ENCODE measurements at places on chromosomes 2 and 18.
A peak's percentile ranks its signal among the peaks of the same experiment; 100 is the strongest.

DNA sequence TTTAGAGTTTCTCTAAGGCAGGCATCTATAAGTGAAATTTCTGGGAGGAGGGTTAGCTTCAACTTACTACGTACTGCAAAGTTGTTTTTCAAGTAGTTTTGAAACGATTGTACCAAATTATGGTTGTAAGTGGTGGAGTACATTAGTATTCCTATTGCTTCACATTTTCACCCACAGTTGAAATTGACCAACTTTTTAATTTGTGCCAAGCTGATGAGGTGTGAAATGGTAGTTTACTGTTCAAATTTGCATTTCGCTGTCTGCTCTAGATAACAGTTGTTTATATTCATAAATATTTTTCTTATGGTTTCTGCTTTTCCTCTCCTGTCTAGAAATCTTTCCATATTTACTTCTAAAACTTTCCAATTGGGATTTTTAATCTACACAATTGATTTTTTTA lies 18.6 kb downstream of the NPC1 start:
- no peak for ATAC-seq

DNA sequence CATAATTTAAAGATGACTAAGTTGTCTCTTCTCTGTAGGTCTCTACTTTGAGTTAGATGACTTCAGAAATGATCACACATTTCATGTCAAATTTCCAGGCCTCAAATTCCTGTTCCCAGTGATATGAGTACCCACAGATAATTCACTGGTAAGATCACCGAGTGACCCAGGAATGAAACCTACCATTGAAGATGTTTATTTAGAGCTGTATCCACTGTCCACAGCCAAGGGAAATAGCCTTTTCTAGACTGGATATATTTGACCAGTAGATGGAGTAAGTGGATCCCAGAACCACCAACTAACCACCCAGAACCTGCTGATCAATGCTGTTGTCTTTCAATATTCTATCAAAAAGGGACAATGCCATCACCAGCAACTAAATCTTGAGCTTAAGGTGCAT lies 238.8 kb downstream of the SLC8A1 start:
- no peak for ATAC-seq

- peak; percentile 63 for ATAC-seq
These were observed 129.3 kb downstream of the ZNF236 start for GRCh38 chr18:76951456-76952247.

DNA sequence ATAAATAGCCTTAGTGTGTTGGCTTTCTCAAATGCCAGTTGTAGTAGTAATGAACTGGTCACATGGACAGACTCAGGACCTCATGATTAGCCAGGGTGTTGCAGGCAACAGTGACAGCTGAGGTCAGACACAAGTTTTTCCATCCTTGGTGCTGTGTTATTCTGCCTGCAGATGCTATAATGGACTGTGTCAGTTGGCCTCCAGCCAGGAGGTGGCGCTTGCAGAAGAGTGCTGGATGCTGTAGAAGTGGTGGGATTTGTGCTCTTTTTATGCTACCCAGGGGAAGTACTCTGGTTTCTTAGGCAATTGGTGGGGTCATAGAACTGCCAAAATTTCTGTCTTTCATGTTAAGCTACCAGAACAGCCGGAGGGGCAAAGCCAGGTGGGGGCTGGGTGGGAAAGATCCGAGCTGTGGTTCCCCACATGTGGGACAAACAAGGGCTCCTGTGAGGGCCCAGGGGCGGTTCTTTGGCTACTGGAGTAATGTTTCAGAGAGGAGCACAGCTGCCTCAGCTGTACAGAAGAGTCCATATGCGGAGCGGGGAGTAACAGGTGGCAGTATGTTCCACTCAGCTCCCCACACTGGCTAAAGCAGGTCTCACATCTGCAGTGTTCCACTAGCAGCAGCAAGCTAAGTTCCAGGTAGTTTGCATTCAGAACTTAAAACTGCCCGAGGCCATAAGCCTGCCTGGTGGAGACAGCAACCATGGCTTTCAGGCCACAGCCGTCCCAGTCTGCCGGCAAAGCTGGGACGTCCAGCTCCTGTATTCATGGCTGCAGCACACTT lies 104.4 kb downstream of the GULP1 start:
- ATAC-seq = no peak

- ATAC-seq = no peak
These were observed 2.8 kb downstream of the XDH start for GRCh38 chr2:31411771-31412170.

DNA sequence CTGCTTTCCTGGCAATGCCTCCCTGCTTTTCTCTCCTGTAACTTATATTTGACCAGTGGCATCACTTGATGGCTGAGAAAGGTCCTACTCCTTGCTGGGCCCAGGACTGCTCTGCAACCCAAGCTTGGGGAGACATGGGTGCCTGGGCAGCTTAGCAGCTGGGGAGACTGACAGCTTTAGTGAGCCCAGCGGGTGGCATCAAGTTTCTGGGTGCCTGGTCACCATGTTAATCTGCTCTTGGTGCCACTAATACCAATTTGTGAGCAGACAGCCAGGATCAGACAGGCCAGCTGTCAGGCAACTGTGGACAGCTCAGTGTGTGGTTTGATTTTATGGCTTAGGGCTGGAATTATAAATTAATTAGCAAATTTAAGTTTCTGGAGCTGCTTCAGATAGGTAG lies 144.8 kb upstream of the GLI2 start:
- ATAC-seq = no peak

GRCh38 chr18:10074110-10074509 lies 160.3 kb downstream of the VAPA start:
- no peak for ATAC-seq

GRCh38 chr2:152766928-152767327 lies 48.5 kb downstream of the ARL6IP6 start:
- ATAC-seq = no peak

GRCh38 chr18:40739029-40739428 lies 1216.0 kb upstream of the PIK3C3 start:
- no peak for ATAC-seq

- no peak for ATAC-seq
These were observed 30.7 kb downstream of the CAMKMT start for GRCh38 chr2:44392338-44392943.

GRCh38 chr2:222410534-222410933 lies 13.8 kb upstream of the SGPP2 start:
- no peak for ATAC-seq

DNA sequence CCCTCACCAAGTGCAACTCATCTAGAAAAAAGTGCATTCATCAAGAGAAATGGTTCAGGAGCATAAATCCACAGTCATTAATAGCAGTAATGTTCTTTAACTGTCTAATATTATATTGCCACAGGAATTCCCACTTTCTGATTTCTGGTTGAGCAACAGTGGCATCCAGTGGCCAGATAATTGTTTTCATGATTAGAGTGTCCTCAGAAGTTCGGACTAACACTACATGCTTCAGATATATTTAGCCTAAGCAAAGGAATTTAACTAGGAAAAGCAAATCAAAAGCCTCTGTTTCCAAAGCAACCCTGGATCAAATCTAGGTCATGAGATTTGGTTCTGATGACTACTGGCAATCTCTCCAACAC lies 9.8 kb upstream of the ERBB4 start:
- no peak for ATAC-seq

DNA sequence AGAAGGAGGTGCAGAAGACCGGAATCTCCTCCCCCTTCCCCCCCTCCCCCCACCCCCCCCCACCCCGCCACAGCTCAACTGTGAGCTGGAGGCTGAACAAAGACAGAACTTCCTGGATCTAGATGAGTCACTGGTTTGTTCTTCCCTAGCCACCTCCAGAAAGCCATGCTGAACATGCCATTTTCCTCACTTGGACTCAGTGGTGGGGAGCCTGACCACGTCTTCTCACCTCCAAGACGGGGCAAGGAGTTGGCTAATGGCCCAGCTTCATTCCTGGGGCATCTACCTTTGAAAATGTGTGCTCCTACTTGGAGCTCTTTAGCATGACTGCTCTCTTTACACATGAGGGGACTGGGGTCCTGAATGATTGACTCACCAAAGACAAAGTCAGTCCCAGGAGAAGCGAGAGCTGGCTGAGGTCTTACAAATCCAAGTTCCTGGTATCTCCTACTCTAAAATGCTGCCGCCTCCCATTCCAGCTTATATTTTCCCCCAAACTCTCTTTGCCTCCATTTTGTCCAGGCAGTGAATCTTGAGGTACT lies 22.6 kb upstream of the FZD5 start:
- no peak for ATAC-seq

DNA sequence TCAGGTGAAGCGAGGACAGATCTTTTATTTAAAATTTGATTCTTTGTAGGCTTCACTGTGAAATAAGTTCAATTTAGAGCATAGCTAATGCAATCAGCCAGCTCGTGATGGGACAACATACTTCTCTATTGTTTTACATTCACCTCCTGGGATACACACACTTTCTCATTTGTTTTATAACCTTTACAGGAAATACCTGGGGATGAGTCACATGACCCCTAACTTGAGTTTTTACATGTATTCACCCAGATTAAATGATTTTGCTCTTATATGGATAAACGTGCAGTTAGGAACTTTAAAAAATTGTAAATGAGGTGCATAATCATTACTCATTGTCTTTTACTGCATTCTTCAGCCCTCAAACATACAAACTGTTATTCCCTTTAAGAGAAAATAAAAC lies 152.1 kb downstream of the NEDD4L start:
- no peak for ATAC-seq

- no peak for ATAC-seq
These were observed 50.7 kb upstream of the ARL5A start for GRCh38 chr2:151878655-151879563.

- no peak for ATAC-seq
These were observed 8.3 kb downstream of the MTCL1 start for GRCh38 chr18:8713691-8714090.

GRCh38 chr2:189552334-189552990 lies 28.1 kb downstream of the SLC40A1 start:
- ATAC-seq = no peak

DNA sequence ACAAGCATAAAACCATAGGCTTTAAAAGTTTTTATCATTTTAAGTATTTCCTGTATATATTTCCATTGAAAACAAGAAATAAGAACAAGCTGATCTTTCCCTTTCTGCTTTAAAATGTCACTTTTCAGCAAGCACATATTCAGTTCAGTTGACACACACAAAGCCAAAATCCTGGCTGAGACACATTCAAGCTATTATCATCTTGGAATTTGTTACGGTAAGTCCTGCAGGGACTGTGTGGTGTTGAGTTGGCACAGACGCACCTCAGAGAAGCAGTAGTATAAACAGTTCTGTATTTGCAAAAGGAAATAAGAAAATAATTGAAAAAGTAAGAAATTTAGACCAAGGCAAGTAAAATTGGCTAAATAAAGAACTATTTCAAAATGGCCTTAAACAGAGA lies 10.4 kb upstream of the DAW1 start:
- ATAC-seq = no peak

DNA sequence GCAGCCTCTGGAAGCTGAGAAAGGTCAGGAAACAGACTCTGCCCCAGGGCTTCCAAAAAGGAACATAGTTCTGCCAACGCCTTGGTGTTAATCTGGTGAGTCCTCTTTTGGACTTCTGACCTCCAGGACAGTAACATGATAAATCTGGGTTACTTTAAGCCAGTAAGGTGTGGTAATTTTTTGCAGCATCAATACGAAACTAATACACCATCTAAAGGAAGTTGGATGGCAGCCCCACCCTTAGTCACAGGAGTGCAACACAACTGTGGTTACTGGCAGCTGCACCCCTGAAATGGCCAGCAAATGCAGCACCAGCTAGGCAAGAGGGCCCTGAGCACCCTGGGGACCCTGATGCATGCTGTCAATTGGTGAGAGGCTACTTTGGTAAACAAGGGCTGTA lies 25.8 kb downstream of the CREG2 start:
- ATAC-seq = peak; percentile 78

DNA sequence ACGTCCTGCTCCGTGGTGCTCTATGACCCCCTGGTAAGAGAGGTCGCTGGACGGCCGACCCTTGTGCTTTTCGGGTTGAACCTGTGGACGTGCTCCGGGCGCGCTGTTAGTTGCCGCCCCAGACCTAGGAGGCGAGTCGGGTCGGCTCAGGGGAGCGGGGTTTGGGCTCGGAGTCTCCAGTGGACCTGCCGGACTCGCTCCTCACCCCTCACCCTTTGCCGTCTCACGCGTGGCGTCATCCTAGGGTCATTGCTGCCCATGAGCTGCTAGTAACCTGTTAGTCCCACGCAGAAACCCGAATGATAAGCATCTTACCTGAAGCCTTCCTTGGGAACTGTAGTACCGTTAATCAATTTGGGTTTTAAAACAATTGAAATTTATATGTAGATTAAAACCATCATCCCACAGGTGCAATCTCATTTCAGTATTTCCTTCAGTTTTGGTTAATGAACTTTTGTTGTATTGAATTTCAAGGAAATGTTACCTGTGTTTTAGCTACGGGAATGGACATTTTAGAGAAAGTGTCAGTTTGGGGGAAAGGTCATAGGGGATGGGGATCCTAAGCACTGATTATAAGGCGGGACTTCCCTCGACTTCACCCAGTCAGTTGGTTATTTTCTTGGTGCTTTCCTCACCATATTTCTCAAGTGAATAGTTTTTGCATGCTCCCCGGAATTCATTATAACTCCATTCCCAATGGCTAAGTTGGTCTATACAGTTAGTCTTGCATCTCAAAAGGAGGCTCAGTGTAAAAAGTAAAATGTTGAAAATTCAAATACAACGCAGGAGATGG lies 536 bp downstream of the ELP2 start:
- ATAC-seq = peak; percentile 3

DNA sequence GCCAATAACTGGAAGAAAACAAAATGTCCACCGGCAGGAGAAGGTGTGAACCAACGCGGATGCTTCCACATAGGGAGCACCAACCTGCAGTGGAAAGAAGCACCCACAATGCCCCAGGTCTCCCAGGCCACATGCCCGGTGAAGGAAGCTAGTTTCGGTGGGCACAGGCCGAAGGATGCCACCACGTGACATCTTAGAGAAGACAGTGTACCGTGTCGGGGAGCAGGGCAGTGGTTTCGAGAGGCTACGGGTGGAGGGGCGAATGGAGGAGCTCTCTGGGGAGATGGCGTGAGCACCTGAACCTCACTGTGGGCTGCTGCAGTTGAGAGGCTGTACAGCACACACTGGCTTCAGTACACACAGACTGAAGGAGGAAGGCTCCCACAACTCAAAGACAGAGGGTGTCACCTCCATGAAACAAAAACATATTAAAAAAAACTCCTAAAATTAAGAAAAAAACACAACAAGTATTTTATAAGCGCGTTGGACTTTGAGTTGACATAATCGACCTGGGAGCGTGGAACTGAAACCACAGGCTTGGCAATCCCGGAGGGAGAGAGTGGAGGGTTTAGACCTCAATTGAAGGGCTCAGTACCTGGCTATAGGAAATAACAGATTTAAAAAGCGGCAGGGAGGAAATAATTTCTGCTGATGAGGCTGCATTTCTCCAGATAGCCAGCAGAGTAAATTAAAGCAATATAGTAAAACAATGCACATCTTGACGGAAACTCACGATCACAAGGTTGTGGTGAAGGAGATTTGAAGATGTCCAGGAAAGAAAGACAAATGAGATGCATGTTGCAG lies 160.1 kb downstream of the RTP5 start:
- no peak for ATAC-seq

GRCh38 chr2:35410431-35411061 lies 945.0 kb upstream of the CRIM1 start:
- no peak for ATAC-seq

Measured in activated CD4-positive, CD25-positive, alpha-beta regulatory T cell treated with anti-CD3 and anti-CD28 coated beads, Interleukin-2, amount 50 U/mL, for 24 hours (primary cell).